ENCODE measurements at places on chromosomes 2 and 18. TPM values are rescaled to one million over a fixed set of nuclear protein-coding genes. Genes with fewer than 3 reads are reported as not detected.

- no peak overlapping the region for H3K4me3 ChIP-seq
- no peak overlapping the region for H3K27ac ChIP-seq
- H3K36me3 ChIP-seq = no peaks in the 10 kb centered on the region
- no peak for DNase-seq
- no peaks in the 10 kb centered on the region for H3K4me1 ChIP-seq
Observed at GRCh38 chr2:234269769-234270204, 219.3 kb downstream of the SPP2 start.

DNA sequence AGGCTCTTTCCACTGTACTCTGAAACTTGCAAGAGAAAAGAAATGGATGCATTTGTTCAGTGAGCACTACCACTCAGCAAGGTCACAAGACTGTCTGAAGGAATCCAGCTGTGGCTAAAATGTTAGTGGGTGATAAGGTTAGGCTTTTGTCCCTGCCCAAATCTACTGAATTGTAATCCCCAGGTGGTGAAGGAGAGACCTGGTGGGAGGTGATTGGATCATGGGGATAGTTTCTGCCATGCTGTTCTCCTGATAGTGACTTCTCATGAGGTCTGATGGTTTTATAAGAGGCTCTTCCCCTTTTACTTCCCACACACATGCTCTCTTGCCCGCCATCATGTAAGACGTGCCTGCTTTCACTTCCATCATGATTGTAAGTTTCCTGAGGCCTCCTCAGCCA, 68.2 kb downstream of the ZNF385B start:
- no peak overlapping the region for H3K4me3 ChIP-seq
- no peak overlapping the region for H3K27ac ChIP-seq
- H3K27me3 ChIP-seq = no peaks in the 10 kb centered on the region
- H3K4me1 ChIP-seq = peaks cover 20% of the 10 kb centered on the region
- no peak for DNase-seq

- no peak overlapping the region for H3K27ac ChIP-seq
- H3K27me3 ChIP-seq = peaks cover 4% of the 10 kb centered on the region
- no peak overlapping the region for H3K4me3 ChIP-seq
Observed at GRCh38 chr2:67671464-67672450, 274.6 kb downstream of the ETAA1 start.

- H3K4me1 ChIP-seq = peaks cover 4% of the 10 kb centered on the region
- DNase-seq = no peak
- H3K27me3 ChIP-seq = no peaks in the 10 kb centered on the region
- H3K36me3 ChIP-seq = no peaks in the 10 kb centered on the region
- no peak overlapping the region for H3K27ac ChIP-seq
Observed at GRCh38 chr18:25284281-25284680, 67.7 kb downstream of the ZNF521 start.

GRCh38 chr2:46999857-47000678, 84.5 kb upstream of the MCFD2 start:
- H3K27me3 ChIP-seq = no peaks in the 10 kb centered on the region
- no peak overlapping the region for H3K4me3 ChIP-seq
- H3K27ac ChIP-seq = no peak overlapping the region
- peaks cover 21% of the 10 kb centered on the region for H3K4me1 ChIP-seq

GRCh38 chr2:137980459-137980858, 16.2 kb downstream of the HNMT start:
- H3K27ac ChIP-seq = no peak overlapping the region
- H3K4me3 ChIP-seq = no peak overlapping the region
- H3K36me3 ChIP-seq = no peaks in the 10 kb centered on the region

DNA sequence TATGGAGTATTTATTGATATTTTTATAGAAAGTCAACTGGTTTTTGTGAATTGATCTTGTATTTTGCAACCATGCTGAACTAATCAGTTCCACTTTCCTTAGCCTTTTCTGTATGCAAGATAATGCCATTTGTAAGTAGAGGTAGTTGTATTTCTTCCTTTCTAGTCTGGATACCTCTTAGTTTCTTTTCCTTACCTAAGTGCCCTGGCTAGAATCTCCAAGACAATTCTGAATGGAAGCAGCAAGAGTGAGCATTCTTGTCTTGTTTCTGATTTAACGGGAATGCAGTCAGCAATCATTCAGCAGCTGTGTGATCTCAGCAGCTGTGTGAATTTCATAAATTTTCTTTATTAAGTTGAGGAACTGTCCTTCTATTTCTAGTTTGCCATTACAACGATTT, 73.4 kb downstream of the NRXN1 start:
- peaks cover 3% of the 10 kb centered on the region for H3K4me1 ChIP-seq
- H3K36me3 ChIP-seq = no peaks in the 10 kb centered on the region
- H3K27ac ChIP-seq = no peak overlapping the region
- no peak overlapping the region for H3K4me3 ChIP-seq
- DNase-seq = no peak

DNA sequence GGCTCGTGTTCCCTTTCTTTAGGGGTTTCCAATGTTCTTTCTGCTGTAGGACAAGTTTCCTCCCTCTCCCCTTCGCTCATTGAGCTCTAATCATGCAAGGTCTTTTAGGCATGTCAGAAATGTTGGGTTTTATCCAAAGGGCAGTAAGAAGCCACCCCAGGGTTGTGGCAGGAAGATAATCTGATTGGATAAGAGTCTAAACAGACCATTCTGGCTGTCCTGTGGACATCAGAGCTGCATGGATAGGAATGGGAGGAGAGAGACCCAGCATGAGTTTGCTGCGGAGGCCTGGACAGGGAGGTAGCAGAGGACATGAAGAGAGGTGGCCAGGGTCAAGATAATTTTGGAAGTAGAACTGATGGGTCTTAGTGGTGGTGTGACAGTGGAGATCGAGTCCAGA, 88.2 kb downstream of the ACKR3 start:
- no peak overlapping the region for H3K4me3 ChIP-seq
- H3K27ac ChIP-seq = no peak overlapping the region
- no peaks in the 10 kb centered on the region for H3K36me3 ChIP-seq
- no peaks in the 10 kb centered on the region for H3K27me3 ChIP-seq
- H3K4me1 ChIP-seq = peaks cover 16% of the 10 kb centered on the region
- DNase-seq = no peak

DNA sequence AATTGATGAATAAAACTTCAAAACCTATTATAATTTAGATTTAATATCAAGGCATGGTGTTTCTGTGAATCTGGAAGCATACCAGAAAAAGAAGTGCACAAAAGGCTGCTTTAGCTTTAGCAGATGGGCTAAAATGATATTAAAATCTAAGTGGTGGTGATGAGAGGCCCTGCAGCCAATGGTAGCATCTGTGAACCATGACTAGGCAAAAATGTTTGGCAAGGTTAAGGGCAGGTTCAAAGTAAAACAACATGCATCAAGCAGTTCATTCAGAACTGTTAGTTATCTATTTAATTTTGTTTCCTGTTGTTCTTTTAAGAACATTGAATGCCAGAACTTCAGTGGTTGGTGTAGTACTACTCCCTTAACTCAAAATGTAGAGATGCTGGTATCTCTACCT, 1736.9 kb upstream of the CELF4 start:
- no peak overlapping the region for H3K27ac ChIP-seq
- H3K4me3 ChIP-seq = no peak overlapping the region
- no peaks in the 10 kb centered on the region for H3K27me3 ChIP-seq
- DNase-seq = no peak

DNA sequence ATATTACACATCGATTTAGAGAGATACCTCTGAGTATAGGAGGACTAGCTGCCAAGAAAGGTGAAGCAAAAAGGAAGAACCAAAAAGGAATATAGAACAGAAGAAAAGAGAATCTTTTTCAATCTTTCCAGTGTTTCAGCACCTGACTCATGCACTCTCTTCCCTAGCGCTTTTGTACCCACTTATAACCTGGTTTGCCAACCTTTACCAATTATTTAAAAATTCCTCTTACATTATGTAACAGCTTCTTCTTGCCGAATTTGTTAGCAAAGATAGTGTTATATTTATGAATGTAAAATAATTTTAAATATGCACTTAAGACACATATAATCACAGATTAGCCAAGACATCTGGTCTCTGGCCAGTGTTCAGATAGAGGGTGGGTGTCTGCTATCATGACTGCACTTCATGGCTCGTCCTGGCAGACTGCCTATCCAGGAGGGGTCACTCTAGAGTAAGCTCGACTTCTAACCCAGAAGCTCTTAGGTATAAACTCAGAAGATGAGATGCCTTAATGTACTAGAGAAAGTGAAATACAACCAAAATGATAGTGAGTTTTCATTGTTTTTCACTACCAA, 122.9 kb downstream of the ATAD2B start:
- peaks cover 31% of the 10 kb centered on the region for H3K36me3 ChIP-seq
- H3K4me3 ChIP-seq = no peak overlapping the region
- H3K4me1 ChIP-seq = no peaks in the 10 kb centered on the region
- peak; percentile 61 for DNase-seq

- DNase-seq = peak; percentile 39
- peak overlapping the region; percentile 75 for H3K4me3 ChIP-seq
- peak overlapping the region; percentile 61 for H3K27ac ChIP-seq
- H3K4me1 ChIP-seq = peaks cover 5% of the 10 kb centered on the region
- no peaks in the 10 kb centered on the region for H3K27me3 ChIP-seq
- no peaks in the 10 kb centered on the region for H3K36me3 ChIP-seq
Observed at GRCh38 chr2:46942143-46942526, 26.5 kb upstream of the MCFD2 start.

E2F6 gene
- total RNA-seq = 32.2 TPM

HOXD9 gene
- 4.4 TPM for total RNA-seq

PCARE gene
- total RNA-seq = 0.02 TPM

ST8SIA3 gene
- total RNA-seq = under 0.01 TPM

CACNB4 gene
- 1.8 TPM for total RNA-seq

CYP26B1 gene
- 11.3 TPM for total RNA-seq
